ENCODE measurements at places on chromosomes 16 and 17.

DNA sequence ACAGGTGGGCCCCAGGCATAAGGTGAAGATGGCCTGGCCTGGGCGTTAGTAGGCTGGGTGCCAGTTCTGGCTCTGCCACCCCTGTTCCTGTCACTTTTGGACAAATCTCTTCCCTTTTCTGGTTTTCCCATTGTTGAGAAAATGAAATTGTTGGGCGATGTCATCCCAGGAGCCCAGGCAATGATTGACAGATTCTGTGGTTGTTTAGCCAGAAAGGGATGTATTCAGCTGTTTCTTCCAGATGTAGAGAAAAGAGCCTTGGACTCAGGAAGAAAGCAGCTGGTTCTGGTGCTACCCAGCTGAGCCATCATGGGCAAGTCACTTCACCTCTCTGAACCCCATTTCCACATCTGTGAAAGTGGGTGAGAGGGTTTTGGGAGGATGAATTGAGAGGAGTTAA lies 60.1 kb upstream of the MRTFB start:
- DNase-seq = no peak

DNA sequence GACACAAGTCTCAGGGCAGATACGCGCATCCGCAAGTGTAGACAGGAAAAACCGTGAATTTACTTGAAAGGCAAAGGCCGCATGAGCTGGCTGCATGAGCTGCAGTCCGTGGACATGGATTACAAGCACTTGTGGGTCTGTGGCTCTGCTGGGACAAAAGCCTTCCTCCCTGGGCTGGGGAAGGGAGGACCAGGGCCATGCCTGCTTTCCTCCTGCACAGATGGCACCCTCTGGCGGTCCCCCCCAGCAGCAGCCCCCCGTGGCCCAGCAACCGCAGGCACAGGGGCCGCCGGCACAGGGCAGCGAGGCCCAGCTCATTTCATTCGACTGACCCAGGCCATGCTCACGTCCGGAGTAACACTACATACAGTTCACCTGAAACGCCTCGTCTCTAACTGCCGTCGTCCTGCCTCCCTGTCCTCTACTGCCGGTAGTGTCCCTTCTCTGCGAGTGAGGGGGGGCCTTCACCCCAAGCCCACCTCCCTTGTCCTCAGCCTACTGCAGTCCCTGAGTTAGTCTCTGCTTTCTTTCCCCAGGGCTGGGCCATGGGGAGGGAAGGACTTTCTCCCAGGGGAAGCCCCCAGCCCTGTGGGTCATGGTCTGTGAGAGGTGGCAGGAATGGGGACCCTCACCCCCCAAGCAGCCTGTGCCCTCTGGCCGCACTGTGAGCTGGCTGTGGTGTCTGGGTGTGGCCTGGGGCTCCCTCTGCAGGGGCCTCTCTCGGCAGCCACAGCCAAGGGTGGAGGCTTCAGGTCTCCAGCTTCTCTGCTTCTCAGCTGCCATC lies 1.7 kb upstream of the MRPL12 start:
- DNase-seq = no peak

GRCh38 chr17:41730479-41730878 lies 4.0 kb downstream of the HAP1 start:
- no peak for DNase-seq

GRCh38 chr16:21957714-21958346 lies 4.7 kb downstream of the UQCRC2 start:
- DNase-seq = no peak

DNA sequence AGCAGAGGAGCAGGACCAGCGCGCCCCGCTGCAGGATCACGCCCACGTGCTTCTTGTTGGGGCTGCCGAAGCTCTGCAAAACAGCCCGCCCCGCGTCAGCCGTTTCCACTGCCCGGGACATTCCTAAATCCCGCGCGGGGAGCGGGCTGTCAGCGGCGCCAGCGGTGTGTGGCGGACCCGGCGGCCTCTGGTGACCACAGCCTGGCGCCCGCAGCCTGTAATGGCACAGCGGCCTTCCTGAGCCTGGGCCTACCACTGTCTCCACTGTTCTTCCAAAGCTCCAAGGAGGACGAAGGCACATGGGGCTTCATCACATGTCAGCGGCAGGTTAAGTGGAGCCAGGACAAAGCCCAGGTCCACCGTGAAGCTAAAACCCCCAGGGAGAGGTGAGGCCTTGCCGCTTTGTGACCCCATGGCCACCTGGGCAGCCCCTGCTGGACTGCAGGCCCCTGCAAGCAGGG lies 2.5 kb downstream of the SLC47A2 start:
- DNase-seq = no peak

DNA sequence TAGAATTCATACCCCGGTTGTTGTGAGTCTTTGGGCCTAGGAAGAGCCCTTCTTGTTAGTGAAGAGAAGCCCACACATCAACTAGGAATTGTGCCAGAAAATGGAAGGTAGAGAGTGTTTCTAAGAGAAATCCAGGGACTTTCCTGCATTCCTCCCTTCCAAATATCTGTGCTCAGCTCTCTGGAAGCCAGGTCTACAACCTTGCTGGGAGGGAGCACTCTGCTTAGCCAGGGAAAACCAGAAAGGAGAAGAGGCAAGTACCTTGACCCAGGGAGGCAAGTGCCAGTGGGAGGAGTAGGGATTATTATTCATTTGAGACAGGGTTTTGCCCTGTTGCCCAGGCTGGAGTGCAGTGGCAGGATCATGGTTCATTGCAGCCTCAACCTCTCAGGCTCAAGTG lies 48.4 kb upstream of the TAC4 start:
- no peak for DNase-seq

- DNase-seq = no peak
These were observed 11.3 kb downstream of the CDK3 start for GRCh38 chr17:76011951-76012350.

GRCh38 chr17:38575781-38576180 lies 30.0 kb downstream of the SRCIN1 start:
- DNase-seq = no peak

GRCh38 chr17:14048169-14048568 lies 21.1 kb upstream of the COX10 start:
- DNase-seq = peak; percentile 17

GRCh38 chr16:7548796-7549318 lies 216.2 kb downstream of the RBFOX1 start:
- no peak for DNase-seq

GRCh38 chr17:353213-353837 lies 718 bp upstream of the RPH3AL start:
- no peak for DNase-seq

DNA sequence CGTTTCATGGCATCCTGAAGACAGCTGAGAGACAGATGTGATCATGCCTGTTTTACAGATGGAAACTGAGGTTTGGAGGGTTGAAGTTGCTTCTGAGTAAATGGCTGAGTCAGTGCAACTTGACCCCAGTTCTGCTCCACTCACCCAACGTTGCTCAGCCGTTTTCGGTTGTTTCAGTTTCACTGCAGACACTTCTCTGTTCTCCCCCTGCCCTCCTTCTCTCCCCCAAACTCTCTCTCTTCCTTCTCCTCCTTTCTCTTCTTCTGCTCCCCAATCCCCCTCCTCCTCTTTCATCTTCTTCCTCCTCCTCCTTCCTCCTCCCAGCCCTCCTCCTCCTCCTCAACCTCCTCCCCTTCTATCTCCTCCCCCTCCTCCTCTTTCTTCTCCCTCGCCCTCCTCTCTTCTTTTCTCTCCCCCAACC lies 9.4 kb upstream of the CEP20 start:
- DNase-seq = no peak

- no peak for DNase-seq
These were observed 5.7 kb upstream of the MPRIP start for GRCh38 chr17:17036524-17036998.

- DNase-seq = no peak
These were observed 79.4 kb downstream of the PRKCA start for GRCh38 chr17:66381701-66382362.

DNA sequence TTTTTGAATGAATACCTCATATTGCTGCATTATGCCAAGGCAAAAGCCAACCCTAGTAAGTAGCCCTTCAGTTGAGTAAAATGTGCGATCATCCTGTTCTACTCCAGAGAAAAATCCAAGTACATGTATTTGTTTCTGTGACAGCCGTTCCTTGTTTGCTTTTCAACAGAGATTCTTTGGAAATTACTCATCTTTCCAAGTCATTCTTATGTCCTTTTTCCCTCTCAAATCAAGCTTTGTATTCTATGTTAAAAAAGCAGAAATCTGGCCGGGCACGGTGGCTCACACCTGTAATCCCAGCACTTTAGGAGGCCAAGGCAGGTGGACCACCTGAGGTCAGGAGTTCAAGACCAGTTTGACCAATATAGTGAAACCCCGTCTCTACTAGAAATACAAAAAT lies 112.9 kb upstream of the HAS3 start:
- DNase-seq = no peak

DNA sequence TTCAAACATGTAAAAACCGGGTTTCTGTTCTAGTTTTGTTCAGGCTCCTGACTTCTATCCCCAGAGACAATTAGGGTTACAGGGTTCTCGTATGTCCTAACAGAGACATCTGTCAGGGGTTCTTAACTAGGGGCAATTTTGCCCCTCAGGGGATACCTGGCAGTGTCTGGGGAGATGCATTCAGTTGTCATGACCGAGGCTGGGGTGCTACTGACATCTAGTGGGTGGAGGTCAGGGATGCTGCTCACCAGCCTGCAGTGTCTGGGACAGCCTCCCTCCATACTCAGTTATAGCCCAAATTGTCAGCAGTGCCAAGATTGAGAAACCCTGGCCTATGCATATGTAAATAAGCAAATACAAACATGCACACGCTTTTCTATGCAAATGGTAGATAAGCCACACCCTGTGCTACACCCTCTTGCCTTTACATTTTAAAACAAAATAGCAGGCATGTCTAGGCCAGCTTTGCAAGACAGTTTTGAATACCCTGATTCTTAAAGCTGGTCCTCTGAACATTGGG lies 37.4 kb downstream of the CLEC16A start:
- peak; percentile 41 for DNase-seq

DNA sequence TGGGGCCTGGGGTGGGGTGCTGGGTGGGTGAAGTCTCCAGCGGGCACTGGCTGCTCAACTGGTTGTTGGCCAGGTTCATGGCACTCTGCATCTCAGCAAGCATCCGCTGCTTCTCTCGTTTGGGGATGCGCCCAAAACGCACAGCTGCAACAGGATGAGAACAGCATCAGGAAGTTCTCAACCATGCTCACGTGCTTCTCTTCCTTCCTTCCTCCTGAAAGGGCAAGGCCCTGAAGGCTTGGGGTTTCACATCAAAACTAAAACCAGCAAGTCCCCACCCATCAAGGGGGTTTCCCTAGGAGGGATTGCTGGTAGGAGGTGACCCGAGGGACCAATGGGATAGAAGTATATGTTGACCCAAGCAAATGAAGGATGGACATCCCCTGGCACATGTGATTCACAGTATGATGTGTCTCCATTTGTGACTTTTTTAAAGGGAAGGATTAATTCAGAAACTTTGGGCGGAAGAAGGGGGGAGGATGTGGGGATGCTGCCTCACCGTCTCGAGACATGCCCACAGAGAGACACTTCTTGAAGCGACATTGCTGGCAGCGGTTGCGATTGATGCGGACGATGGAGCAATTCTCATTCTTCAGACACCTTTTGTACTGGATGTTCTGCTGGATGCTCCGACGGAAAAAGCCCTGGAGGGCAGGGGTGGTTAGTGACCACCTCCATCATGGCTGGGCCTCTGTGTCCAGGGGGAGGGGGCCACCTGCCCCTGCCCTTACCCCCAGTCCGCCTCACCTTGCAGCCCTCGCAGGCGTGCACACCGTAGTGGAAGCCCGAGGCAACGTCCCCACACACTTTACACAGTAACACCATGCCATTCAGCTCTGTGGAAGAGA lies 4.2 kb downstream of the NR1D1 start:
- DNase-seq = no peak

GRCh38 chr16:57616876-57617275 lies 11.6 kb upstream of the ADGRG1 start:
- DNase-seq = no peak

GRCh38 chr17:19328441-19329061 lies 34.0 kb downstream of the B9D1 start:
- DNase-seq = no peak

DNA sequence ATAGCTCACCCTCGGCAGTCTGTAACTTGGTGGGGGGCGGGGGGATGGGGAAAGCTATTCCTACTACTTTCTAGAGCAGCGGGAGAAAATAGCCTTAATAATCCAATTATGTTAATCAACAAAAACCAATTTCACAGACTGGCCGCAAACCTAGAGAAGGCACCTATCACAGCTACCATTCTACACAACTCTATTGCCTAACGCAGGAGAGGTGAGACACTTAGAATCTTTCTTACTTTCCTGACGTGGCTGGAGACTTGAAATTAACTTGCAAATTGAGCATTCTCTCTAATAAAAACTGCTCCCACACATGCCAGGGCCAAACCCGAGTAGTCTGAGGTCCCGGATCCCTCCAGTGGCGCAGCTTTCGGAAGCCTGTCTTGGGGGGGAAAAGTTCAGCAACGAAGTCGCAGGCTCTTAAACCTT lies 794 bp downstream of the SMG6 start:
- no peak for DNase-seq

GRCh38 chr16:89320782-89321501 lies 103.4 kb downstream of the ZNF778 start:
- peak; percentile 59 for DNase-seq

GRCh38 chr16:56658327-56658875 lies 642 bp downstream of the MT1F start:
- no peak for DNase-seq

- DNase-seq = no peak
These were observed 55.2 kb upstream of the IRX5 start for GRCh38 chr16:54875443-54875842.

GRCh38 chr16:65667011-65667578 lies 545.2 kb upstream of the CDH11 start:
- no peak for DNase-seq

- no peak for DNase-seq
These were observed 14.9 kb downstream of the NAGPA start for GRCh38 chr16:5018793-5019192.

GRCh38 chr17:48915459-48916282 lies 7.5 kb downstream of the UBE2Z start:
- DNase-seq = no peak

DNA sequence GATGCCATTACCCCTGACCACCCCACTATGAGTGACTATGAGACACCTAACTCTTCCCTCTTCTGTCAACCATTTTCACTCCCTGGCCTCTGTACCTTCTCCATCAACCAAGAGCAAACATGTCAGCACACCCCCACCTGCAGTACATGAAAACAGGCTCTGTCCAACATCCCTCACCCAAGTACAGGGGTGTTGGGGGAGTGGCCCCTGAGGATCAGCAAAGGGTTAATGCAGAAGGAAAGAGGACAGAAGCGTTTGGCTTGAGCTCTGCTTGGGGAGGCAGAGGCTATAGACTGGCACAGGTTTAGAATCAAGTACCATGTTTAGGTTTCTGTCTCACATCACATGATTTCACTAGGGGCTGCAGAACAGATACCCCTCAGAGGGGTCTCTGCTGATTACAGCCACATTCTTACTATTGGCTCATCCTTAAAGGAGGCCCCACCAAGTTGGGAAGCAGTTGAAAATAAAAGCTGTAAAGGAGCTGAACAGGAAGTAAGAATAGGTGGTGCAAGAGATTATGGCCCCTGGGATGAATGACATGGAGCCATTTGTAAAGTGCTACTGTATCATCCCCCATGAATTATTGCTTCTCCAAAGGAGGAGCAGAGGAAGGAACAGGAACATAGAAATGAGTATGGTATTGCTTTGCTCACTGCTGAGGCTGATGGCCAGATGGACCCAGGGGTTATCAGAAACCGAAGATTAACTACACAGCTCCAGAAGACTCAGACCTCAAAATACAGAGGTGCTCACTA lies 2.4 kb upstream of the PSMC3IP start:
- no peak for DNase-seq

- no peak for DNase-seq
These were observed 19.3 kb downstream of the CACNG3 start for GRCh38 chr16:24275413-24275812.

GRCh38 chr16:78664811-78665772 lies 565.6 kb downstream of the WWOX start:
- DNase-seq = no peak

Measured in glutamatergic neuron (in vitro differentiated cells).